Stimulated activated memory B cell treated with anti-CD40 and anti-IgM and Interleukin-4, amounts not matched to agents 10 μg/mL and 1 μg/mL and 100 μg/mL, for 72 hours (primary cell): ENCODE measurements at places on chromosomes 3 and 15.

DNA sequence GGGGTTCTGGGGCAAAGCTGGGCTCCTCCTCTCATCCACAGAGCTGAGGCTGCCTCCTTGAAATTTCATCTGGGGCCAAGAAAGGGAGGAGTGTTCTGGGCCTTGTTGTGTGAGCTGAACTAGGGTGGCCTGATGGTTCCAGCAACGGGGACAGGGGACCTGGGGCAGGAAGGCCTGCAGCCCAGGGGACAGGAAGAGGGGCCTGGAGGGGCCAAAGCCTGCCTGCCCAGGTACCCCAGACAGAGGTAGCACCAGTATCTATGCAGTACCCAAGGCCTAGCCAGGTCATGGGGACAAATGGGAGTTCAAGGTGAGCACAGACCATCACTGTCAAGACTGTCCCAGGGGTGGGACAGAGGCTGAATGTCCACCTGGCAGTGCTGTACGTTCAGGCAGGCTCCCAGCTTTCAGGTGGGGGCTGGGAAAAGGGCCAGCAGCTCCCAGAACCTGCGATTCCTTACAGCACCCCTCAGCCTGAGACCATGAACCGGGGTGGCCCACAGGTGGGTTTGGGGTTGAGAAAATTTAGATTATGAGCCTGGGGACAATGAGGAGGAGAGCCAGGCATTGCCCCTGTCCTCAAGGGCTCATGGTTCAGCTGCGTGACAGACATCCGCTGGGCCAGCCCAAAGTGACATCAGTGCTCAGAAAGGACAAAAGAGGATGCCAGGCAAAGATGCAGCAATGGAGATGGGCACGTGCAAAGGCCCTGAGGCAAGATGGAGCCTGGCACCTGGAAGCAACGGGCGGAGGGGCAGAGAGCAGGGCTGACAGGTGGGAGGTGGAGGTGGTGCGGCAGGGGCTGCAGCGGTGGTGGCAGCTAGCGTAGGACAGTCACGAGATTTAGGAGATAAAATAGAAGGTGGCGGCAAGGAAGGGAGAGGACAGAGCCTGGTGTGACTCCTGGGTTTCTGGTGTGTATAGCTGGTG is 28.0 kb downstream of the PSTPIP1 start:
- no peak for ATAC-seq

- no peak for ATAC-seq
Observed at GRCh38 chr3:51622413-51622812, 48.6 kb upstream of the TEX264 start.

DNA sequence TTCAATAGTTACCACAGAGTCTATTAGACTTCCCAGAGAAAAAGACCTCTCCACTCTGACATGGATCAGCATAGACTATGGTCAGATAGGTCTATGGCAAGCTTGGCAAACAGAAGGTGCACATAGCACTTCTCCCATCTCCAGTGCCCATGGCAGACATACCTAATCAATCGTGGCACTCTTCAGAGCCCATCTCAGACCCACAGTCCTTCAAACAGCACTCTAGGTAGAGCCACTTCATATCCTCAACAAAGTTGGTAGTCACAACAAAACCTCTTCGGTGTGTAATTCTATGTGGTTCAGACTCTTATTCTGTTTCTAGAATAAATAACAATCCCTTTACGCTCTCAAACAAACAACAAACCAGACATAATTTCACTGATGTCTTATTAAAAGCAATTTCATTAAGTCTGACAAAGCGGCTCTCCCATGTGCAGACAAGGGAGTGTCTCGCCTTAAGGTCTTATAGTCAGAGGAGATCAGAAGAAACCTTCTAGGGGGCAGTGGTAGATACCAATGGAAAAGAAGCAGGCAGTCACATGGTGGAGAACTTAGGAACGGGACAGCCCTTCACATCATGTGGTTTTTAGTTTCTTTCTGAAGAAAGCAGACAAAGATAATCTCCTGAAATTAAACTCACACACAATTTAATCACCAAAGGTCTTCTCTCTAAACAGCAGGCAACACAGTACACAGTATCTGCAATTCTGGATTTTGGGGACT is 483.4 kb downstream of the FOXP1 start:
- peak; percentile 83 for ATAC-seq

DNA sequence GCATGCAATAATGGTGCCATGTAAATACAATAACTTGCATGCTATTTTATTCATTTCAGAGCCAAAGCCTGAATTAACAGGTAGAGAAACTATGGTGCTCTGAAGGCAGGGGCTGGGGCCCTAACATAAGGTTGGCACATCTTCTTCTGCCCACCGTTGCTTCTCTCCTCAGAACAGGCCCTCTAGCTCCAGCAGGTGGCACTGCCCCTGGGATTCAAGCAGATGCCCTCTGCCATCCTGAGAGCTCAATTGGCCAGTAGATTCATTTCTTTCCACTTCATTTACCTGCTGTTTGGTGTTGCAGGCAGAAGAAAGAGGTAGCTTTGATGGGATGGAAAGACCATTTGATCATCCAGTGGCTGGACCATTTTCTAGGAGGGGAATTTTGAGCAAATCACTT is 130.5 kb downstream of the FOXB1 start:
- no peak for ATAC-seq

DNA sequence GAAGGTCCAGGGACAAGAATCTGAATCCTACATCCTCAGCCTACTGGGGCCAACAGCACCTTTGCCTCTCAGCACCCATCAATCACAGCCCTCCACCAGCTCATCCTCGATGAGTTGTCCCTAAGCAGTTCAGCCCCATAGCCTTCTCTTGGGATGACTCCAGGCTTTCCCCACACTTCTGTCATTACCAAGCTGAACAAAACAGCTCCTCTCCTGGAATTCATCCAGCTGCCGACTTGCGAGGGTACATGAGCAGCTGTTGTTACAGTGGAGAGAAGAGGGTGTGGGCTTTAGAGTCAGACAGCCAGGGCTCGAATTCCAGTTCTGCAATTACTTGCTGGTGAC is 69.0 kb upstream of the THBS1 start:
- ATAC-seq = no peak

DNA sequence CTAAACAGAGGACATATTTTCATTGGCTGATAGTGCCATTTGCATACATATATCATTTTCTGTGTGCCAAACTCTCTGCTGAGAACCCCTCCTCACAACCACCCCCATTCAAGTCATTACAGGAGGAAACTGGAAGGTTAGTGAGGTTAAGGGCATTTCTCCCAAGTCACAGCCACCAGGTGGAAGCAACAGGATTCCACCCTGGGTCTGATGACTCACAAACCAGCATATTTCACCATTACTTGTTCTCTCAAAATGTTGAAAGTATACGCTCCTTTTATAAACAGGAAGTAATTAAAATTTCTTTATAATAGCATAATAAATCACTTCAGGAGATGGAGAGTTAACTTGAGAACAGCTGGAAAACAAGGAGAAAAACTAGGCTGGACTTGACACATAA is 398.6 kb upstream of the WNT5A start:
- no peak for ATAC-seq

DNA sequence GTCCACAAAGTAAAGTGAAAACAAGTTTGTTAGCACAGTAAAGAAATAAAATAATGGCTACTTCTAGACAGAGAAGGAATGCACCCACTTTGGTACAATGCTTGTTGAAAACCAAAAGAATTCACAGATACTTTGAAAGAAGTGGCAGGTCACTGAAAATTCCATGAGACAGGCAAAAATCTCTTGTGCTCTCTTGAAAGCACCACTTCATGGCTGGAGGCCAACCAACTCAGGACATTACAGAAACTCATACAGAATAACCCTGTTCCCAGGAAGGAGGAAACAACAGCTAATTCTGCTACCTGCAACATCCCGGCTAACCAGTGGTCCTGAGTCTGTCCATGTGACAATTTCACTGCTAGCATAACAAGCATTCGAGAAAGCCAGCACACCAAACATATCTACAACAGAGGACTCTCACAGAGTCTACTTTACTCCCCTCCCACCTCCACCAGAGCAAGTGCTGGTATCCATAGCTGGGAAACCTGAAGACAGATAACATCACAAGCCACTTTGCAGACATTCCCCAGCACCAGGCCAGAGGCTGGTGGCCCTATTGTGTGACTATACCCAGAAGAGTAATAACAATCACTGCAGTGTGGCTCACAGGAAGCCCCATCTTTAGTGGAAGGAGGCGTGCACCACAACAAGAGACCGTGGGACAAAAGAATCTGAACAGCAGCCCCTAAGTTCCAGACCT is 255.3 kb upstream of the SLITRK3 start:
- no peak for ATAC-seq

DNA sequence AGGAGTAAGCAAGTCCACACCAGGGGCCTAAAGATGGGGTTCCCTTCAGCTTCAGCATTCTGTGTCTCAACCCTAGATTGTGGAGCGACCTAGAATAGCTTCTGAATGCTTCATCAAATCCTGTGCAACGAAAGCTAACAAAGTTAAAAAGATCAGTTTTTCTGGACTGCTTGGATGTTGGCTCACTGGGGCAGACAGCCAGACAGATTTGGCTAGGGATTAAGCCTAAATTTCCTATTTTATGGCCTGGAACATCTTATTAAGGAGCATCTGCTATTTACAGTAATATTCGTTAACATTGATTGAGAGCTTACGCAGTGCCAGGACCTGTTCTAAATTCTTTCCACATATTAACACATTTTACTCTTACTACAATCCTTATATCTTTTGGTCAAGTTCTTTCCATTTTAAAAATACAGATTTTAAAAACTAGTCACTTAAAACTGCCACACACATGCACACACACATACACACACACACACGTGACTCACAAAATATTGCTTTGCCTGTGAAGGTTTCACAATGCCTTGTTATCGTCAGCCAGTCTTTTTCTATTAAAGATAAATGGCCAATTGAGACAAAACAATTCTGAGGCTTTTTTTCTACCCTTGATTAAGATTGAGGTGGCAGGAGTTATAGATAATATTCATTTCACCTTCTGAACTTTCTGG is 173.3 kb upstream of the SNTN start:
- ATAC-seq = no peak

DNA sequence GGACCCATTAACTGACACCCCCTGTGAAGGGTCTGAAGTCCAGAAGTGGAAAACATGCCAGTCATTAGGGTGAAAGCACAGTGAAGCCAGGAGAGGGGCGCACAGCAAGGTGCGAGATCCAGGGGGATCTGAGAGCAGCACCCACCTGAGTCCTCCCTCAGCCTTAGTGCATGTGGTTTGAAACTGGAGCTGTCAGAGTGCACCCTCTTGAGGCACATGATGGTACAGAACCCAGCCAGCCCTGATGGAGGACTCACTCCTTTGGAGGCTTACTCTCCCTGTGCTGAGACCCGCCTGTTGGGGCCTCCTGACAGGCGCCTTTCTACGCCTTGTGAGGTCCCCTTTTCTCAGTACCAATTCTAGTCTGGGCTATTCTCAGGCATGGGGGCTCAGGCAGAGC is 77.8 kb downstream of the IL20RB start:
- no peak for ATAC-seq

- no peak for ATAC-seq
Observed at GRCh38 chr3:31423482-31423881, 109.2 kb upstream of the STT3B start.

DNA sequence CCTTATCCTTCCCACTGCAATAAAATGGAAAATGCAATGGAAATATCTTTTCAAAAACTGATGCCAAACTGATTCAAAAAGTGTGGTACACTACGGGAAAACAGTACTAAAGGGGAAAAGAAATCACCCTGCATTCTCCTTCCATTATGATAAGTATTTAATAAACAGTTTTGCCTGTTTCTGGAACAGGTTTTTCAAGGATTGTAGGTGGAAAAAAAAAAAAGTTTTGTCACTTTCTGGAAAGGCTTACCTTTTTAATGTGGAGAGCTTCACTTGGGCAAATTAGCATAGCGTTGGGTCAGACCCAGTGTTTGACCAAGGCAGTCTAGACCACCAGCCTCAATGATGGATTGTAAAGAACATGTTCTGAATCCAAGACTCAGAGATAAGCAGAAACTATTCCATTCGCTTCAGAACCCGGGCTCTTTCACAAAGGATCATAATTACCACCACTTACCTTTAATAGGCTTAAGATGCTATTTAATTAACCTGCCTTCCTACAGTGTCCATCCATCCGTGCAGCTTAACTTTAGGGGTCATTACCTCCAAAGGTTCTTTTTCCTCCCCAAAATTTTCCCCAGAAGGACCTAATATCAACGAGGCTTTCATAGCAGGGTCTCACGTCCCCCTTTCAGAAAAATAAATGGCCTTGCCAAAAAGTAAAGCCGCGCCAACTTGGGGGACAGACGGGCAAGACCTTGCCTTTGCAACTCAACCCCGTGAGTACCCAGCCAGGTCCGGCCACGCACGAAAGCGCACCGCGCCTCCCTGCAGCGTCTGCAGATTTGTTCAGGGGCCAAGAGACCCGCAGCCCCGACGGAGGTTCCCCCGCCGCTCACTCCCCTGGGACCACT is 1.0 kb downstream of the DCBLD2 start:
- no peak for ATAC-seq

GRCh38 chr3:71185733-71186455 is 397.6 kb downstream of the FOXP1 start:
- ATAC-seq = no peak

GRCh38 chr3:190671658-190672057 is 157.8 kb downstream of the IL1RAP start:
- no peak for ATAC-seq

DNA sequence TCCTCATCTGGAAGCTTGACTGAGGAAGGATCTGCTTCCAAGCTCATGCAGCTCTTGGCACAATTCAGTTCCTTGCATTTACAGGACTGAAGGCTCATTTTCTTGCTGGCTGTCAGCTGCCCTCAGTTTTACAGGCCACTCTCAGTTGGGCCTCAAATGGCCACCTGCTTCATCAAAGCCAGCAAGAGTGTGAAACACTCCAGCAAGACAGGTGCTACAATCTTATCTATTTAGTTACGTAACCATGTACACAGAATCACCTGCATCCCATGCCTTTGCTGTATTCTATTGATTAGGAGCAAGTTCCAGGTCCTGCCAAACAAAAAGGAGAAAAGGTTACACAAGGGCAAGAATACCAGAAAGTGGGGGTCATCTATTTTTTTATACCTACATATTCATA is 40.8 kb downstream of the RHCG start:
- ATAC-seq = no peak
